ENCODE measurements at places on chromosomes 12 and 14.

DNA sequence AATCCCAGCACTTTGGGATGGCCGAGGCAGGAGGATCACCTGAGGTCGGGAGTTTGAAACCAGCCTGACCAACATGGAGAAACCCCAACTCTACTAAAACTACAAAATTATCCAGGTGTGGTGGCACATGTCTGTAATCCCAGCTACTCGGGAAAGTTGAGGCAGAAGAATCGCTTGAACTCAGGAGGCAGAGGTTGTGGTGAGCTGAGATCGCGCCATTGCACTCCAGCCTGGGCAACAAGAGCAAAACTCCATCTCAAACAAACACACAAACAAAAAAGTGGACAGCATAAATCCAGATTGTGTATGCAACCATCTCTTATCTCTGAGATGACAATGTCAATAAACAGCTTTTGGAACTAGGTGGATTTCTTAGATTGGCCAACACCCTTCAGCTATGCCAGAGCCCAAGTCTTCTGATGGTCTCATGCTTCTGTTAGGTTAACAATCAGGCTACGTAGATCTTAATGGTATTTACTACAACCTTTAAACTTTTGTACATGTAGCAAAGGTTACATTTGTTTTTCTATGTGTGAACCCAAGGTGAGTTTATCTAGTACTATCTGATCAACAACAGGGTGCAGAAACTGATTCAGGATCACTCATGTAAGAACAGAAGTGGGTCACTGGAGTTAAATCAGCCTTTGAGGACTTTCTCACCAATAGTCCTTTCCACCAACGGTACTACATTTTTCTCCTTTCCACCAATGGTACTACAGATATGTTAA is 73.7 kb downstream of the DUSP16 start:
- no peak for DNase-seq

DNA sequence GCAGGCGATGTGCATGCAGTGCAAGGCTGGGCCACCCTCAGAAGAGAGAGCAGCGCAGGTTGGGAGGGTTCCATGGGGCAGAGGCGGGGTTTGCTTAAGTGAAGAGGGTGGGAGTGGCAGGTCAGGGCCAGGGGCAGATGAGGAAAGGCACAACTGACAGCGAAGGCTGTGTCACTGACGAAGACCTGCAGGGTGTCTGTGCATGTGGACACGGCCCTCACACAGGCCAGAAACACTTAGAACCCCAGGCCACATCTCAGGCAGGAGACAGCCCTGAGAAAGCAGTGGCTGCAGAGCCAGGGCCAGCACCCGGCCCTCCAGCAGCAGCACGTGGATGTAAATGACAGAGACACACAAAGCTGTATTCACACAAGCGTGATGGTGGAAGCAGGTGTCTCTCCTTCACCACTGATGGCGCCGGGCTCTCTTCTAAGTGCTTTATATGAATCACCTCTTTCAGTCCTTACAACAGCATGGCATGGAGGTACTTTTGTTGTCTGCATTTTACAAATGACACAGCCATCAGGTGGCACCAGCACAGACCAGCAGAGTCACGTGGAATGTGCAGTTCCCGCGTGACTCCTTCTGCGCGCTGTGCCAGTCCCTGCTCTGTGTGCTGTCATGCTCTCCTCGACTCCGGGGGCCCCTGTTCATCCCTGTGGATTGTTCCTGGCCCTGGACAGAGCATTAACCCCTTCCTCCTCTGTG is 54.6 kb downstream of the TSPAN11 start:
- DNase-seq, result no peak

DNA sequence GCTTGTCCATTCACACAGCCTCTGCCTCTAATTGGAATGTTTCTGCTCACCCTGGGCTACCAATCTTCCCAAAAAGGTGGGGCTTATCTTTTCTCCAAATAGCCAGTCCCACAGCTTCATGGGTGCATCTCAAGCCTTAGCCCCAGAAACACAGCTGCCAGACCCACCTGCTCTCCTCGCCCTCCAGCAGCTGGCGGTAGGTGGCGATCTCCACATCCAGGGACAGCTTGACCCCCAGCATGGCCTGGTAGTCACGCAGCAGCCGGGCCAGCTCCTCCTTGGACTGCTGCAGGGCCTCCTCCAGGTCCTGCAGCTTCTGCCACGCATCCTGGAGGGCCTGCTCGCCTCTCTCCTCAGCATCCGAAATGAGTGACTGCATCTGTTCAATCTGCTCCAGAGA is 11.1 kb downstream of the KRT77 start:
- no peak for DNase-seq

GRCh38 chr12:112523856-112524255 is 105.1 kb downstream of the PTPN11 start:
- no peak for DNase-seq

DNA sequence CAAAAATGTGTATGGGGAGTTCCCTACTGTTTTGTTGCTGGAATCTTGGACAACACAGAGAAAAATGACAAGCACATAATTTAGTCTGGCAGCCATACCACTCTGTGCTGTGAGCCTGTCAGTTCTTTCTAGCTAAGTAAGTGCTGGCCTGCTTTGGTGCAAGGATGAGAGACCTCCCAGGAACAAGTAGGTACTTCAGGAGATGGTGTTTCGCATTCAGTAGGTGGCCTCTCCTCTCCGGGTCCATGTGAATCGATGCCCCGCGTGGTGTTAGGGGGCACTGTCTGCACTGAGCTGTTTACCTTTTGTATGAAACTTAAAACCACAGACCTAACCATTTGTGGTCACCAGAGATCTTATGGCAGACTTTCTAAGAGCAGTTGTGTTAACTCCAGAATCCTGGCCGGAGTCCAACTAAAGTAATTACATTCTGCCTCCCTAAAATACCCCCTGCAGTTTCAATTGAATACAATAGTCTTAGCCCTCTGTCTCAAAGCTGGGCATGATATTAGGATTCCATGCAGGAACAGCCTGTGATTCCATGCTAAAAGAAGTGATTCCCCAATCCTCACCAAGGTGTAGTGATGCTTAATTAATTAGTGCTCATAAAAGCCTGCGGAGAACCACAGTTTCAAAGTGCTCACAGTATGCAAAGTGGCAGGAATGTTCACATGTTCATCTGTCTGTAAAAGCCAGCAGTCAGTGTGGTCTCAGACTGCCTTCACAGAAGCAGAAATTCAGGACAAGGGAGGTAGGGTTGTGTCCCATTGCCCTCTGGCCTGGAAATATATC is 64.2 kb downstream of the LLPH start:
- DNase-seq, result no peak

- DNase-seq, result no peak
Observed at GRCh38 chr14:57560681-57561080, 67.0 kb upstream of the CCDC198 start.

- DNase-seq, result no peak
Observed at GRCh38 chr14:52275372-52275771, 7.9 kb downstream of the PTGDR start.

All from stimulated activated CD8-positive, alpha-beta memory T cell treated with anti-CD3 and anti-CD28 coated beads, Interleukin-12 subunit alpha, Interleukin-12 subunit beta, amount 100 ng/mL, for 1 hour (primary cell).